Sciatic nerve (tissue), 2 donors: ENCODE measurements at places on chromosomes 16 and 17.

GRCh38 chr17:48960834-48961515, 7.4 kb downstream of the GIP start:
- DNase-seq: no peak

- no peak for DNase-seq
Observed at GRCh38 chr17:409308-409847, 56.8 kb upstream of the RPH3AL start.

DNA sequence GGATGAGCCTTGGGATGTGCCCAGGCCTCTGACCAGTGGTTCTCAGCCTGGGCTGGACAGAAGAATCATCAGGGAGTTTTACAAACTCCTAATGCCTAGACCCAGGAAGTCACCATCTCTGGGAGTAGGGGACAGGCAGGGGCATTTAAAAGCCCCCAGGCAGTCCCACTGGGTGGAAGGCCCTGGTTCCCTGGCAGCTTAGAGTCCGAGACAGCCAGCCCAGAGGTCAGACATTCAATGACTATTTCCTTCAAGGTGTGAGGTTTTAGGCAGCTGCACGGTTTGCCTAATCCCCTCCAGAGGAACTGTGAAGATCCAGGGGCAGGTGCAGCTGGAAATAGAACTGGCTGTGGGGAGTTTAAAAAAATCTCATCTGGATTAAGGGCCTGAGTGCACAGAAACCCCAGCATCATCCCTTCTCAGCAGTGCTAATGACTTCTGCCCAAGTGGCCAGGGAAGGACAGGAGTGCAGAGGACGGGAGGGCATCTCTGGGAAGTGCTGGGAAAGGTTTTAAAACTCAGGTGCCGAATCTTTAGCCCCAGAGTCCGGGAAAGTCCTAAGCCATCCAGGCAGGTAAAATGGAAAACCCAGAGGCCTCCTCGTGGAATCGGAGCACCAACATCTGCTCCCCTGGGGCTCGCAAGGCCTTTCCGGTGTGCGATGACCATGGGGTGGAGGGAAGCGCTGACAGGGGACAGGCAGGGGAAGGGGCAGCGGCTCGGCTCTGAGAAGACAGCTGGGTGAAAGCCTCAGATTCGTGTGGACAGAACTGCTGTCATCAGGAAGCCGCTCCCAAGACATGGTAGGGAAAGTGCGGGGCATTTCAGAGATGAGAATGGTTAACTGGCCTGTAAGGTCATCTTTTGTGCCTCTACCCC, 1.5 kb upstream of the LGALS3BP start:
- DNase-seq: no peak

DNA sequence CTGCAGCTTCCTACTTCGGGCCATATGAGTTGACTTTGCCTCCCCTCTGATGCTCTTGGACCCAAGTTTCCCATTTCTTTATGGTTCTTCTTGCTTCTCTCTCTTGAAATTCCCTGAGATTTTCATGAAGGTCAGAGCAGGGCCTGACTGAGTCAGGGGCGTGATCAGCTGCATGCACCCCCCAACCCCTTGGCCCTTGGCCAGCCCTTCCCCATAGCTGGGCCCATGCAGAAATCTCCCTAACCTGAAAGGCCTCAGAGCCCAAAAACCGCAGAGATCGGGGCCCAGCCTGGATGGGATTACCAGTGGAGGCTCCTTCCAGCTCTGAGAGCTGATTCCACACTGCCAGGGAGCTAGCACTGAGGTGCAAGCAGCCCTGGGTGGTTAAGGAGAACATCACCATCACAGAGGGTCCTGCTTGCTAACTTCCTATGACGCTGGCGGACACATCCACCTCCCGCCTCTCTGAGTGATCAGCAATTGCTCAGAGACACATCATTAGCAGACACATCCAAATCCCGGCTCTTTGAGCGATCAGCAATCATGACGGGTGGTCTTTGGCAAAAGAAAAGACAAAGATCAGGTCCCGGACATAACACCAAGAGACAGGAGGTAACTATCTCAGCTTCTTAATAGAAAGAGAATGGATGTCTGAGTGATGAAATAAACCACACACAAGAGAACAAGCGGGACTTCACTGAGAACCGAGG, 161.5 kb downstream of the C16orf78 start:
- DNase-seq: no peak

GRCh38 chr16:48008011-48008525, 147.7 kb downstream of the ABCC12 start:
- no peak for DNase-seq

GRCh38 chr17:67559381-67559966, 158.3 kb upstream of the NOL11 start:
- no peak for DNase-seq

DNA sequence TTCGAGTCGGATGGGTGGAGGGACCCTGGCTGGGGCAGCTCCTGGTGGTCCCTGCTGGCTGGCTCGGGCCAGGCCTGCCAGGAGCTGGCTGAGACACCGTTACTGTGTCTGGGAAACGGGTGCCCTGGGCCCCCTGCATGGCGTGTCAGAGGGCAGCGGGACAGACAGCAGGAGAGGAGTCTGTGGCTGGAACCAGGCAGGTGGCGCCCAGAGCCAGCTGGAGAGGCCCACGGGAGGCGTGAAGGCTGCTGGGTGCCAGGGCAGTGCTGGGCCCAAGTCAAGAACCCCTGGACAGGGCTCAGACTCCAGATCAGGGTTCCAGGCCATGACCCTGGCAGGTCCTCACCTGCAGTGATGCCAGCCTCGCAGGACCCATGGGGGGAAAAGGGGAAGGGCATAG, 16.6 kb downstream of the SOX8 start:
- DNase-seq: no peak

DNA sequence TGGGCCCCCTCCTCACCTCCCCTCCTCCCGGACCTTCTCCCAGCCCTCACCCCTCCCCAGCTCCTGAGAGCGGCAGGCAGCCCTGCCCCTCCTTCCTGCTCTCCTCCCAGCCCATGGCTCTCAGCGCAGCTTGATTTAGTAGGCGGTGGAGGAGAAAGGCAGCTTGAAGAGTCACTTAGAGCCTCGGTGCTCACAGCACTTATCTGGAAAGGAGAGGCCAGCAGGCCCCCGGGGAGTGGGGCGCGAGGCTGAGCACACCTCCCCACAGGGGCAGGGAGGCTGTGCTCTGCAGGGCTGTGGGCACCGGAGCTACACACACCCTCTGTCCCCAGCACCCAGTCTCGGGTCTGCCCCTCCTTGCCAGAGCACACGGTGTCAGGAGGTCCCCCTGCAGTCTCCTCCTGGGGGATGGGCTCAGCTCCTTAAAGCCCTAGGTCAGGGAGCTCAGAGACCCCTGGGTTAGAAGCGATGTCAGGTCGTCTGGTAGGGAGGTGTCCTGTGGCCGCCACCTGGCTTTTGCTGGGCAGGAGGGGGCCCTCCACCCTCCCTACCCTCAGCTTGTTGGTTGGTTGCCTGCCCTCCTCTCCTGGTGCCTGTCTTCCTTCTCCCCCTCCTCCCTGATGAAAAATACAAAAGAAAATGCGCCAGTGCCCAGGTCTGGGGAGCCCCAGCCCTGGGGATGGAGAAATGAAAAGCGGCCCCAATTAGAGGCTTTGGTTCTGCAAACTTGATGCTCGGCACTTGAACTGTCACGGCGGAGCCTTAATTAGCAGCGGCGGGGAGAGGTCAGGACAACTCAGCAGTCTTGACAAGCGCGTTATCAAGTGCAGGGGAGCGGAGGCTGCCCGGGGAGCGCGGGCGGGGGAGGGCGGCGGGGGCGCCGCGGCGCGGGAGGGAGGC, 151.1 kb upstream of the GSE1 start:
- DNase-seq: no peak

- no peak for DNase-seq
Observed at GRCh38 chr16:58756650-58757332, 22.7 kb upstream of the GOT2 start.

GRCh38 chr17:8490256-8491023, 54.8 kb downstream of the NDEL1 start:
- DNase-seq: no peak

DNA sequence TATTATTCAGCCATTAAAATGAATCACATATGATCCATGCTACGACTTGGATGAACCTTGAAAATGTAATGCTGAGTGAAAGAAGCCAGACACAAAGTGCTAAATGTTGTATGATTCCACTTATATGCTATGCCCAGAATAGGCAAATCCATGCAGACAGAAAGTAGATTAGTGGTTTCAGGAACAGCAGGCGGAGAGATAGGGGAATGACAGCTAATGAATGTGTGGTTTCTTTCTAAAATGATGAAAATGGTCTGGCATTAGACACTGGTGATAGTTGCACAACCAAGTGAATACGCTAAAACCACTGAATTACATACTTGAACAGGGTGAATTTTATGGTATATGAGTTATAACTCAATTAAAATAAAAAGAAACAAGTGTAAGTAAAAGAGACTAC, 121.8 kb upstream of the NOG start:
- DNase-seq: no peak

GRCh38 chr16:19672378-19672777, 45.6 kb downstream of the KNOP1 start:
- no peak for DNase-seq

DNA sequence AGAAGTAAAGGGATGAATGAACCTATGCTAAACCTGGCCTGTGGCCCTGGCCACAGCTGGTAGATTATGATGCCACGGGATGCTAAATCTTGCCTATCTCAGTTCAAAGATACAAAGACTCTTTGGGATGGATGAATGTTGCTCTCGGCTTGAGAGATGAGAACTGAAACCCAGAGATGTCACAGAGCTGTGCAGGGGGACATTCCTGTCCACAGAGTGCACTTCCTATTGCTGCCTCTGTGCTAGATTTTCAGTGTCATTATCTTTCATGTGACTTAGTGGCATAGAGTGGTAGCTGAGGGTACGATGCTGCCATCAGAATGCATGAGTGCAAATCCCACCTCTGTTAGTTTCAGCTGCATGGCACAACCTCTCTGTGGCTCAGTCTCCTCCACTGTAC, 2.3 kb upstream of the MT1M start:
- DNase-seq: no peak

DNA sequence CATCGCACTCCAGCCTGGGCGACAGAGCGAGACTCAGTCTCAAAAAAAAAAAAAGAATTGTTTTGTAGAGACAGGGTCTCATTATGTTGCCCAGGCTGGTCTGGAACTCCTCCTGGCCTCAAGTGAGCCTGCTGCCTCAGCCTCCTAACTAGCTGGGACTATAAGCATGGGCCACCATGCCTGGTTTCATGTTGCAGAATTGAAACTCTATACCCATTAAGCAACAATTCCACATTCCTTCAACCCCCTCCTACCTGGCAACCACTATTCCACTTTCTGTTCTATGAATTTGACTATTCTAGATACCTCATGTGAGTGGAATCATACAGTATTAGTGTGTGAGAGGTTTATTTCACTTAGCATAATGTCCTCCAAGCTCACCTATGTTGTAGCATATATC, 24.5 kb downstream of the RNF135 start:
- DNase-seq: no peak

GRCh38 chr17:50550661-50551432, 3.9 kb downstream of the SPATA20 start:
- peak; percentile 87 for DNase-seq

GRCh38 chr16:9039210-9039609, 52.2 kb upstream of the HAPSTR1 start:
- DNase-seq: no peak

DNA sequence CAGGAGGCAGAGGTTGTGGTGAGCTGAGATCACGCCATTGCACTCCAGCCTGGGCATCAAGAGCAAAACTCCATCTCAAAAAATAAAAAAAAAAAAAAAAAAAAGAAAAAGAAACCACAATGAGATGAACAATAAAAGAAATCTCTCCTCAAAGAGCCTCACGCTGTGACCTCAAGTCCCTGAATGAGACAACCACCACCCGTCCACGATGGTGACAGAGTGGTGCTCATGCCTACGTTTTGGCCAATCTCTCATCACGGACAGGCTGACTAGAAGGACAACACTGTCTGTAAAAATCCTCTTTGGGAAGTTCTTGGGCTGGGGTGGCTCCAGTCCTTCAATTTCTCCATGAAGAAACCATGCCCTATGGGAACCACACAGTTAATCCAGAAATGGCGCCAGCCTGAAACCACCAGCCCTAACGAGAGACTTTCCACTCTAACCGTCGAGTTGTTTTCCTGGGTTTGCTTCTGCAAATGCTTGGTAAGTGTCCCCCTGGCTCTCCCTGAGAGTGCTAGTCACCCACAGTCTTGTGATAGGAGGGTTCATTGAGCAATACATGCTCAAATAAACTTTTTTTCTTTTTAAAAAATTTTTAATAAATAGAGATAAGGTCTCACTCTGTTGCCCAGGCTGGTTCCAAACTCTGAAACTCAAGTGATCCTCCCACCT, 15.0 kb upstream of the PRSS27 start:
- no peak for DNase-seq

GRCh38 chr16:75256696-75257343, 5.4 kb upstream of the BCAR1 start:
- peak; percentile 64 for DNase-seq

DNA sequence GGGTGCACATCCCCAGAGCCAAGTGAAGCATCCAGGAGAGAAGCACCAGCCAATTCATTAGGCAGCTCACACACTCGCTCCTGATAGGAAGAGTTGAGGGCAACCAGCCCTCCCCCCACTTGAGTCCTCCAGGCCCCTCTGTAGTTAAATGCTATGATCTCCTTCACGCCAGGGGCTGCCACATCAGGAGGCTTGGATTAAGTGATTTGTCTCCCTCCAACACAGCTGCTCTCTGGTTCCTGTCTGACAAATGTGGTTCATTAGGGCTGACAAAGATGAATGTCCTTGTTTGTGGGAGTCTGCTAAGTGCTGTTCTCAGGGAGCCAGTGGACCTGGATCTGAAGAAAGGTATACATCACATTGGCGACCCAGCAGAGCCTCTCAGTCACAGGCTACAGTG, 94.5 kb upstream of the WSCD1 start:
- DNase-seq: no peak

- DNase-seq: no peak
Observed at GRCh38 chr16:53980675-53981074, 276.7 kb downstream of the FTO start.

- no peak for DNase-seq
Observed at GRCh38 chr17:53454337-53454736, 368.4 kb upstream of the KIF2B start.

DNA sequence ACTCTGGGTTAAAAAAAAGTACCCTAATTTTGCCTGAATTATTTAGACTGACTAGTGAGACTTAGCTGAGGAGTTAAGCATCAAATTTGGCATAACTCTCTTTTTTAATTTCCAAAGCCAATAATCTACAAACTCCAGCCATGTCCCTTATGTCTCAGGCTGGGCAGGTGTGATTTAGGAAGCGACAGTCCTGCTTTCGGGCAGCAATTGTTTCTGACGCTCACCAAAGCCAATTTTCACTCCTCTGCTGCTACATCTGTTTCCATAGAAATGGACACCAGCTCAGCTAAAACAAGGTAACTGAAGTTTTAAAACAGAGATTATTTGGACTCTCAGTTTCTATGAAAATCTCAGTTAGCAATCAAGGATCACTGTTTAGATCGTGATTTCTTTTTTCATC, 338.7 kb downstream of the ABCC12 start:
- no peak for DNase-seq
